ENCODE measurements at places on chromosomes 2 and 18.

DNA sequence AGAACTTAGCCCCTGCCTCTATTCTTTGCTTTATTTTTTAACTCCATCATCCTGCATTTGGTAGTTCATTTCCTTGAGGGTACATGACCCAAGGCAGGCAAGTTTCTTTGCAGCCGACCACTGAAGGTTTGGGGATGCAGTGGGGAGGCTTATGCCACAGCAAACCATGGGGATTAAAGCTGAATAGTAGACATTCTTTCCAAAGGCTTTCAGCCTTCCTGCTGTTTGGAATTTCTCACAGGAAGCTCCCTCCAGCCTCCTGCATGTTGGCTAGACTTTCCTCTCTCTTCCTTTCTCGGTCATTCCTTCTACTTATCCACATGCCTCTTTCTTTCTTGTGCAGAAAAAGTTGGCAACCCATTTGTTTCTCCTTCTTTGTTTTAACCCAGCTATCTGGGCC, 77.3 kb downstream of the SOCS6 start:
- peak; percentile 41 for DNase-seq

DNA sequence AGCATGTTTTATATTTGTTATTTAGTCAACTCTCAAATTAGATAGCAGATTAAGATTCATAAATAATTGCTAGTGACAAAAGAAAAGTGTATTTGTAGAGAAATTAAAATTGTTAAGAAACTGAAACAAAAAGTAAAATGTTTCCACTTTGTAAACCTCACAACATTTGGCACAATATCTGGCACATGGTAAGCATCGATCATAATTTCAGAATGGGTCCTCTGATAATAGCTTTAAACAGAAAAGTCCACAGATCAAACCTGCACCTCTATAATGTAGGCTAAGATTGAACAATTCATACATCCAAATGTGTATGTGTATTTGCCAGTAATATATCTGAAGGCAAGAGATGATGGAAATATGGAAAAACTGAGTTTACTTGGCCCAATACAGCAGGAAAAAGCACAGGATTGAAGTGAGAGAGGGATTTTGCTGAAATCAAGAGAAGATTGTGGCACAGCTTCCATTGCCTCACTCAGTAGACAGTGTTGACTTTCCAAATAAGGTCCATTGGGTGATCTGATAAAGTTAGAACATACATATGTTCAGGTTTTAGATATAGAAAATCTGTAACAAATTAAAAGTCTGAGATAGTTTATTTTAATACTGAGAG, 39.4 kb downstream of the COBLL1 start:
- no peak for DNase-seq

DNA sequence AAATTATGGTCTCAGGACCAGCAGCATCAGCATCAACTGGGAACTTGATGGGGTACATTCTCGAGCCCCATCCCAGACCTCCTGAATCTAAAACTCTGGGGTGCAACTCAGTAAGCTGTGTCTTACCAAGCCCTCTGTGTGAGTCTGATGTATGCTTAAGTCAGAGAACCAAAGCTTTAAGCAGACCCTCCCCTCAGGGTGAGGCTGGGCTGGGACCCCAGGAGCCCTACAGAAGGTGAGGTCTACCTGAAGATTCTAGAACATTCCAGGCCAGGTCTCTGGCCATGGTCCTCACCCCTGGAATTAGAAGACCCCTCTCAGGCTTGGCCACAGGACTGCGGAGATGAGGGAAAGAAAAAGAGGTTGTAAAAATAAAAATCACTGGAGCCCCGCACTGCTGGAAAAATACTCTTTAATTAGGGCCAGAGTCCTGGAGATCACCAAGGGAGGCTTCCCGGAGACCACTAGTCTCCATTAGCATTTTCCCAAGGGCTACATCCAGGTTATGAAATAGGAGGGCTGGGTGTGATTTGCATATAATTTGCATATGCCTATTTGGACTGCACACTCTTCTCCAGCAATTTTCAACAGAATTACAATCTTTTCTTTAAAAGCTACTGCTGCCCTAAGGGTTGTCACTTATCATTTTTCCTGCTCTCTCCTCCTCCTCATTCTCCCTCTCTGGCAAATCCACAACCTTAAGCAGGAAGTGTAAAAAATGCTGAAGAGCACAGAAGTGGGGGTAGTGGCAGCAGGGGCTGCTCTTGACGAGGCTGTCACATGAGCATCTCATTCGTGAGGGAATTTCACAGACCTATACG, 100.2 kb downstream of the ZBTB7C start:
- no peak for DNase-seq

DNA sequence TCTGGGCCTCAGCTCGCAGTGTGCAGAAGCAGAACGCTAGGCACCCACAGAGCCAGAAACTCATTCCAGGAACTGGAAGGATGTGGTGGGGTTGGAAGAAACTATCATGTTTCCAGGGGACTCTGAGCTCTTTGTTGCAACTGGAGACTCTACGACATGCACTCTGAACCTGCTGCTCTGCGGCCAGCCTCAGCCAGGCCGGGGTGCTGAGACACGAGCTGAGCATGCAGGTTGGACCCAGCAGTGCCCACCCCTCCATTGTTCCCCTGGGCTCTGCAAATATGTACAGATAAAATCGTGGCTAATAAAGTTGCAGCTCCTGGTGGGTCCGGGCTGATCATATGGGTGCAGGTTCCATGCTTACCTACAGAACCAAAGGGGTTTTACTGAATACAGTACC, 37.6 kb upstream of the ARL4C start:
- DNase-seq = no peak

DNA sequence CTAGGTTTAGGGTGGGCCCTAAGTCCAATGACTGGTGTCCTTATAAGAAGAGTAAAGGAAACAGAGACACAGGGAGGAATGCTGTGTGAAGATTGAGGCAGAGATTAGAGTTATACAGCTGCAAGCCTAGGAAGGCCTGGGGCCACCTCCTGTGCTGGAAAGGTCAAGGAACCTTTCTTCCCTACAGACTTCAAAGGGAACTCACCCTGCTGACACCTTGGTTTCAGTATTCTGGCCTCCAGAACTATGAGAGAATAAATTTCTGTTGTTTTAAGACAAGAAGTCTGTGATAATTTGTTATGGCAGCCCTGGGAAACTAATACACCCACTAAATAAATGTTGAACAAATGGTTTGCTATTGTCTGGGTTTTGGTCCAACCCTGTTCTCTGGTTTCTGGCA, 102.3 kb upstream of the NEUROD1 start:
- DNase-seq = no peak

GRCh38 chr2:241965931-241966412, 96.4 kb downstream of the RTP5 start:
- DNase-seq = peak; percentile 23

GRCh38 chr2:33081691-33082090, 134.9 kb downstream of the LTBP1 start:
- no peak for DNase-seq

GRCh38 chr2:86441392-86441881, 266 bp downstream of the KDM3A start:
- DNase-seq = no peak

DNA sequence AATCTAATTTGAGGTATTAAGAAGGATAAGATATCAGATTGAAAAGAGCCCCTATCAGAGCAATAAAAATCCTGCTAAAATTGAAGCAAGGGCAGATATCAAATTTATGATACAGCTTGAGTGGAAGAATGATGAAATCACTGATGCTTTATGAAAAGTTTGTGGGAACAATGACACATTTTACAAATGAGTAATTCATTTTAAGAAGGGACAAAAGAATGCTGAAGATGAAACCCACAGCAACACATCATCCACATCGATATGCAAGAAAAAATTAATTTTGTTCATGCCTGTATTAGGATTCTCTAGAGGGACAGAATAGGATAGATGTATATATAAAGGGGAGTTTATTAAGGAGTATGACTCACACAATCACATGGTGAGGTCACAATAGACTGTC, 355.6 kb upstream of the GYPC start:
- no peak for DNase-seq

- DNase-seq = no peak
Observed at GRCh38 chr2:101012054-101012705, 10.1 kb downstream of the RPL31 start.

DNA sequence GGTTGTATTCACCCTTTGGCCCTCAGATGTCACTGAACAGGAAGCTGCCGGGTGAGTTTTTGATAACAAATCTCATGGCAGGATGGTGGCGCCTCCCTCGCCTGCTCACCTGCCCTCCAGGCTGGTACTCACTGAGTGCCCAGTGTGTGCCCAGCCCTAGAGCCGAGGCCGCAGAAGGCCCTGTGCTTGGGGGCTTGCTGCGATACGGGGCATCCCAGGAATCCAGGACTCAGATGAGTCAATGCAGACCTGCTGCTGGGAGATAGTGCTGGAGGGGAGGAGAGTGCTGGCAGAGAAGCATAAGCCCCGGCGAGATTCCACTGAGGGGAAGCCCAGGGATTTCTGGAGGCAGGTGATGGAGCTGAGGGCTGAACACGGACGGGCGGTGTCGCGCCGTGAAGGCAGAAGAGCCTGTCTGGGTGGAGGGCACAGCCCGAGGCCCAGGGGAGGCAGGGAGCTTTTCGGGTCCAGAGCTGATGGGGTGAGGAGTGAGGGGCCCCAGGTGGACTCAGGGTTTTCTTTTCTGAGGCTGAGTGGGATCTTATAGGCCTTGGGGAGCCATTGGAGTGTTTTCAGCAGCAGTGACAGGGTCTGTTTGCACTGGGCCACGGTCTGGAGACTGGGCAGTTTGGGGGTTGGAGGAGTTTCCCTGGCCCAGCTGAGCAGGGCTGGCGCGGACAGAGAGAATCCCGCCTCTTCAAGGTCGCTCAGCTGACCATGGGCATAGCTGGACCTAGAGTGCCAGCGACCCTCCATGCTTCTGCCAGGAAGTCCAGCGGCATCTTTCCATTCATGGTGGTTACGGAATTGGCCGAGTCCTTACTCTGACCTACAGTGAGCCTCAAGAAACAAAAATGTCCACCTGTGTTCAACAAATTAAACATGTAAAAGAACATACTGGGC, 35.5 kb downstream of the LDLRAD4 start:
- no peak for DNase-seq

GRCh38 chr2:215847056-215847455, 166.3 kb downstream of the MREG start:
- no peak for DNase-seq

DNA sequence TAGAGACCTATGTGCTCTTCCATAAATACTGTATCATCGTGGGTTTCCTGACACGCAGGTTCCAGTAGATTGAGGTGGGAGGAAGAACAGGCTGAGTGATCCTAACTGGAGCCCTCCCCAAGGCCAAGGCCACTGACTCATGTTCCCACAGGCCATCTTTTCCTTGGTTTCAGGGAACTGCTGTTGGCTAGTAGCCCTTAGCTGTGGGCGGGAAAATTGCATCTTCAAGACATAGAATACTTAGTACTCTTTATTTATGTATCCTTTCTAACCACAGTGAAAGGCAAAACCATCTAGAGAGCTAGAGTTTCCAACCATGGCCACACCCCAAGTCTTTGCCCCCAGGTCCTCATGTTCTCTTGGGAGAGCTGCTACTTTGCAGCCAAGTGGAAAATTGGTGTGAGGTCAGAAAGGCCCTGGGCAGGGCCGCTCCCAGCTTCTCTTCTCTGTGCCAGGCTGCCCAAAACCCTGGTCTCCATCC, 55.9 kb downstream of the COPS8 start:
- DNase-seq = no peak

DNA sequence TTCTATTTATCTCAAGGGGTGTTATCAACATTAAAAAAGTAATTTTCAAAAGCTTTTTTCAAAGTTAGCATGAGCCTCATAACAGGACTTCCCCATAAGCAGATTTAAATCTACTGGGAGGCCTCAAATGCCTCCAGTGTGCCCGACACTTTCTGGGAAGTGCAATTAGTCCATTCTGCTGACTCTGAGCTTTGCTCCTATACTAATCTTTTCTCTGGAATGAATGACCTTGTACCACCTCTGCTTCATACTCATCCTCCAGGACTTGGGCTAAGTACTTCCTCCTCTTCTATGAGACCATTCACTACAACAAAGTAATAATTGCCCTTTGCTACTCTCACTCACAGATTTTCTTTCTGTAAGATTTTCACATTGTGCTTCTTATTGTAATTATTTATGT, 111.1 kb downstream of the RIT2 start:
- no peak for DNase-seq

- peak; percentile 71 for DNase-seq
Observed at GRCh38 chr2:101893681-101894381, 97.9 kb upstream of the IL1R2 start.

All from neuronal stem cell (in vitro differentiated cells).